ENCODE measurements at places on chromosomes 6 and 20.
A peak's percentile ranks its signal among the peaks of the same experiment; 100 is the strongest.

GRCh38 chr20:63122626-63123025, 93.3 kb downstream of the YTHDF1 start:
- DNase-seq, result no peak

GRCh38 chr20:44924541-44924940, 14.7 kb downstream of the PABPC1L start:
- no peak for DNase-seq

DNA sequence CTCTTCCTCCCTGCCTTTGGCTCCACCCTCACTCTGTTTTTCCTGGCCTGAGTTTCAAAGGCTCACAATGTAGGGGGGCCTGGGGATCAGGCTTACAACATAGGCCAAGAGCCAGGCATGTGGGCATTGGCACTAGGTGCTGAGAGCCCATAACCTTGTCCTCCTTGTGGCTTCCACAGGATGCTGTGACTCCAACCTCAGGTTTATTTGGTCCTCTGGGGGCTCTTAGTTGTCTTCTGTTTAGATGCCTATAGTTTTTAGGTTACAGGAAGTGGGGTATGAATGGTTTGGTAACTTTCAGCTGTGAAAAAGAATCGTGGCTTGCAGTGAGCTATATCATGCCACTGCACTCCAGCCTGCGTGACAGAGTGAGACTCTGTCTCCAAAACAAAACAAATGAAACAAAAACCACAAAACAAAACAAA, 25.6 kb downstream of the MMP24 start:
- no peak for DNase-seq

- DNase-seq, result peak; percentile 86
Measured at GRCh38 chr6:13574571-13575376, at the start of gene SIRT5. Gene SIRT5, plus strand, starts transcription at chr6:13574601. Its CDS starts 9,510 bp downstream, at chr6:13584111.

GRCh38 chr6:43575772-43576551, at the start of the genes POLH and XPO5:
Gene POLH, plus strand, starts transcription at chr6:43576185. Its CDS starts 6,135 bp downstream, at chr6:43582320.
Gene XPO5, minus strand, starts transcription at chr6:43576038. Its CDS starts 174 bp downstream, at chr6:43575864.
- DNase-seq, result peak; percentile 94

DNA sequence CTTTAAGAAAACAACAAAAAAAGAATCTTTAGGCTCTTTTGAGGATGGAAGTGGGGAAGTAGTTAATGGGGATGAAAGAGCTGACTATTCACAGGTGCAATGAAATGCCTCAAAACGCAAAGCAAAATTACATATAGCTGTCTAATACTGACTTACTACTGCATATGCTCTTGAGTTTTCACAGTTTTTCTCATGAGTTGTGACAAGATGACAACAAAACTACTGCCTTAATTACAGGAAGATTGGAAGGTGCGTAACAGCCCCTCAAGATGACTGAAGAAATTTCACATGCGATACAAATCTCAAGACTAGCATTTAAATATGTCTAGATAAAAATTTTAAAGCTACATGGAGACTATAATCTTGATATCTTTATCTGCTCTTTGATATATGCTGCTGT, 547.8 kb upstream of the POU3F2 start:
- DNase-seq, result no peak

GRCh38 chr20:50113420-50114224, 672 bp upstream of the UBE2V1 start:
- no peak for DNase-seq

DNA sequence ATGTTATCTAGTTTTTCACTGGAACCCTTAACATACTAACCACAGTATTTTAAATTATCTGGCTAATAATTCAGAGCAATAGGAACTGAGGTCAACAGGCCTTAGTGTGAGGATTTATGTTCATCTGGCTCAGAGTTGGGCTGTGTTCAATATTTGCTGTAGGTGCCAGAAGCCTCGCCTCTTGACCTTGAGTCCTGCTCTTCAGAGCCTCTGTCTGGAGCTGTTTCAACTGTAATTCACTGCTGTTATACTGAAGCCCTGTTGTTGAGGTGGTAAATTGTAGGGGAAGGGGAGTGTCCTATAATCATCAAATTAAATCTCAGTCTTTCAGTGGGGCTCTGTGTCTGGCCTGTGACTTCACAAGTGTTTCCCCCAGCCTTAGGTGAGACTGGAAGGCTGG, 184.4 kb downstream of the CDH26 start:
- no peak for DNase-seq

DNA sequence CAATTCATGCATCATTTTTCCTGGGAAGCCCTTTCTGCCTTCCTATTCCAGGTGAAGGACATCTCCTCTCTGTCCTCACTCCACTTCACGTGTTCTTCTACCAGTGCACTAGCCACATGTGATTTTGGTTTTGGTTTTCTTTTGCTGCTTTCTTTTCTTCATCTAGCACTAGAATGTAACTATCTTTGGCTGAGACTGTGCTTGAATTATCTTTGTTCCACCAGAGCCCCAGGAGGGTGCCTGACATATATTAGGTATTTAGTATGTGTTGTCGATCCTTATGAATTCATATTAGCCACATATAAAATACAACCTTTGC, 79.9 kb downstream of the VGLL2 start:
- DNase-seq, result no peak

DNA sequence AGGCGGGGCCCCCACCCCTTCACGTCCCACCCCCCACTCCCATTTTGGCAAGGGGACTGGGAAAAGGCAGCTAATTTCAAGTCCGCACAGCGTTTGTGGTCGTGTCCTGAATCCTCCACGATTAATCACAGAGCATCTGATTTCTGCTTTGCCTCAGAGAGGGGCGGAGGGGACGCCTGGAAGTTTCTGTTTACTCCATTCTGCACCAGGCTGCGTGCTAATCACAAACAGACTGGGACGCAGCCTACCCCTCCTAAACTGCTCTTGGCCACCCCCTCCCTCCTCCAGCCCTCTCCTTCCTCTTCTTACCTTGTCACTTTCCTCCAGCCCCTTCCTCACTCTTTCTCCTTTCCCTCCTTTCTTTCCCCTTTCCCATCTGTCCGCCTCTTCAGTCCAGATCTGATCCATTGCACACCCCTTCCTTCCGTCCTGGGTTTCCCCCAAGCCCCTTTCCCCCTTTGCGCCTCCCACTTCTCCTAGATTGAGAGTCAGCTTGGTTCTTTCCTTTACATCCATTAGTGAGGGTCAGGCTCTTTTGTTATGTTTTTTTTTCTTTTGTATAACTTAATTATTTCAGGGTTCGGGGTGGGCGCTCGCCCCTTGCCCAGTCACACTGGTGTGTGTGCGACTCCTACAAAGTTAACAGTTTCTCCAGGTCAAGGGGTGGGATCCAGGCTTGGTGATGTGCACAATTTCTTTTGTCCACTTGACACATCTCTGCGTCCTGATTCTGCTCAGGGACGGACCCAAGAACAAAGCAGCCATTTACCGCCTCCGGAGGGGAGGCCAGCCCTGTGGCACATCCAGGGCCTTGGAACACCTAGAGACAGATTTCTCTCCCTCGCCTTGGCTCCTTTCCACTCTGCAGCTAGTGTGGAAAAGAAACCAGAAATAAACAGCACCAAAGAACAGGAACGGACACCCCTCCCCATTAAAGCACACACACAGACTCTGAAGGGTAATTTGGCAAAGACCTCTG, 520 bp upstream of the RIPOR3 start:
- DNase-seq, result peak; percentile 68

GRCh38 chr6:135647521-135647920, 150.0 kb upstream of the AHI1 start:
- DNase-seq, result no peak

GRCh38 chr20:61933951-61934715, 131.5 kb downstream of the TAF4 start:
- peak; percentile 42 for DNase-seq

DNA sequence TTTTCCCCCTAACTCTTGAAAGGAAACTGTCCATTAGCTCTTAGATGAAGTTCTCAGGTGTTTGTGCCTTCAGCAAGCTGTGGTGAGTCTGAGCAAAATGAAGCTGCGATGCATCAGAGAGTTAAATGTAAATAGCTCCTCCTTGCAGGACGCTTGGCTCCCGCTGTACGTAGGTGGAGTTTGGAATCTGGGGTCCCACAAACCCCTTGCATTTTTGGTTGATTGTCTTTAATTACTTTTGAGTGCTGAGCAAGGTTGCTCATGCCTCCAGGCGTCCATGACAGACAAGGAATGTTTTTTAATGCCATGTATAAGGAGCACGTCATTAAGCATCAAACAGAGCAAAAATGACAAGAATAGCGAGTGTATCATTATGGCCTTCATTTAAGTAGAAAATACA, 300.5 kb downstream of the TFAP2C start:
- no peak for DNase-seq

DNA sequence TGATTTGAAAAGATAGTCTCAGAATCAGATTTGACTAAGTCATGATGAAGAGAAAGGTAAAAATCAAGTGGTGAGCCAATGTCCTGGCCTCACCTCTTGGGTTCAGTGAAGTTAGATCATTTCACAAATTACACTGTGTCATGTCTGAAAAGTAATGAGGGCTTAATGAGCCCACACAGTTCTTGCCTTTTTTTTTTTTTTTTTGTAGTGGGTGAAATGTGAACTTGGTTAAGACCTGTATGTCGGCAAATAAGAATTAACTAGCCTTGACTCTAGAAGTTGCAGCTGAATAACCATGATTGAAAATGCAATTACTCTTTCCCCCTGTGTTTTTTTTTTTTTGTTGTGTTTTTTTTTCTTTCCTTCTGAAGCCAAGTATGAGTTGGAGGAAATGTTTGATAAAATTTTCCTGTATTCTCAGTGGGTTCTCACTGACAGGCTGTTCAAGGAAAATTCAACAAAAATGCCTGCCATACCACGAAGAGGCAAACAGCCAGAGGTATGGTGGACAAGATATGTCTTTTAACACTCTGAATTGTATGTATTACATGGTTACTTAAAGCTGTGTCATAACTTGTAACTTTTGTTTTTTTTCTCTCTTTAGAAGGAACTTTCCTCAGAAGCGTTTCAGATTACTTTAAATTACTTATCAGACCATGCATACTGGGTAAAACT, 135.2 kb upstream of the MLIP start:
- no peak for DNase-seq

Data from right forelimb (tissue), 1 donor.